ENCODE measurements at places on chromosomes 16 and 17.
A peak's percentile ranks its signal among the peaks of the same experiment; 100 is the strongest.

DNA sequence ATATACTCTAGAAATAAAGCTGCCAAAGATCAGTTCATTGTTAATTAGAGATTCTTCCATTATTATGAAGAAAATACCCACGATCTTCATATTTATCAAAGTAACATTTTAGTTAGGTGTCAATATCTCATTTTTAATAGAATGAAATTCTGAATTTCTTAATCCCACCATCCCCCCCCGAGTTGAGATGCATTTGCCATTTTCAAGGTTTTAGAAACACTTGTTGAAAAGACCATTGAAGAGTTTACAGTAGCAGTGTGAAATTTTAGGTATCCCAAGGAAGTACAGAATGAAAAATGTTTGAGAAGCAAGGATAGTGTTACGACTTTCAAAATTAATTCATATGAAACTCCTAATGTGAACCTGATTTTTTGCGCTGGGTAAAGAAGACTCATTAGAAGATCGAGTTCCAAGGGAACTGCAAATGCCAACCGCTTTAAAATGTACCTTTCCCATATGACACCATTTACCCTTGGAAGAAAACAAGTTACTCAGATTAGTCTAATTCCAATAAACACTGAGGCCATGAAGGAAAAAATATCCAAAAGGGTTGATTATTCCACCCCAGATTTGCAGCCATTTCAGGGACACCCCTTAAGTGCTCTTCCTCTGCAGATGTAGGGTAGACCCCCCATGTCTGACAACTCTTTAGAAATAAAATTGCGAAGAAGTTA is 731 bp downstream of the IKZF3 start:
- no peak for DNase-seq

DNA sequence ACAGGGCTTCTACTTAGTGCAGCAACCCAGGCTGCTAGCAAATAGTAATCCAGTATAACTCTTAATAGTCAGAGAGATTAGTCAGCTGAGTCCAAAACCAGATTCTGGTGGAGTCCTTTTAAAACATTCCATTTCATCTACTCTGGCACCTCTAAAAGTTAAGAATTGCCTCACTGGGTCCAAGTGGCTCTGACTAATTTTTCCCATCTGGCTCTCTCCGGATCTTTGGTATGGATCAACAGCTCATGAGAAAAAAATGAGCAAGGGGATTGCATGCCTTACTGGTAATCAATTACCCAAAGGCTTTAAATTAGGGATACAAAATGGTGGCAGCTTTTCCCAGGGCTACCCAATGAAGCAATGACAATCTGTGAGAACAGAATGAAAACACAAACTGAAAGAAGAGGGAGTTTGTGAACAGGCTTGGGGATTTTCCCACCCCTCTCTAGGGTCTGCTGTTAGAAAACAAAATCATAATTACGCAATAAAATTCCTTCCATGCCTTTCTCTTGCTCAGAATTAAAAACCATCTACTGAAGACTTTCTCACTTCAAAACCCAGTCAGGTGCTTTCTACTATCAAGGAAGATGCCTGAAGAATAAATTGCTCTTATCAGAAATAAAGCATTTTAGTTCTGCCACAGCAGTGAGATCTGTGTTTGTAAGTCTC is 84.6 kb upstream of the PMFBP1 start:
- no peak for DNase-seq

GRCh38 chr17:18246880-18247612 is 11.5 kb downstream of the FLII start:
- no peak for DNase-seq

DNA sequence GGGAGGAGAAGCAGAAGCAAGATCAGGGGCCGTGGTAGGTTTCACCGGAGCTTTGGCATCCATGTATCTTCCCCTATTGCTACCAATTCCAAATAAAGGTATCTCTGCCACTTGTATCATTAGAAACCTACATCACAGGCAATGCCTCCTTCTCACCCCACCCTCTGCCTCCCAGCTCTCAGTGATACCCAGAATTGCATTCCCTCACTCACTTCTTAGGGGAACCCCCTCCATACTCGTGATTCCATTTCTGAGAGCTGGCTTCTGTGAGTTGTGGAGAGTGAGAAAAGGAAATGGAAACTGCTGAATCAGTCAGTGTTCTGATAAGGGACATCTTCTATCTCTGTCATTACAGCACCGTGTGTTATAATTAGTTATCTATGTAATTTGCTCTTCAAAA is 2.3 kb upstream of the CCL3 start:
- peak; percentile 24 for DNase-seq

- no peak for DNase-seq
Observed at GRCh38 chr16:17552351-17552750, 81.6 kb upstream of the XYLT1 start.

- DNase-seq = no peak
Observed at GRCh38 chr17:13346081-13346533, 255.6 kb downstream of the HS3ST3A1 start.

DNA sequence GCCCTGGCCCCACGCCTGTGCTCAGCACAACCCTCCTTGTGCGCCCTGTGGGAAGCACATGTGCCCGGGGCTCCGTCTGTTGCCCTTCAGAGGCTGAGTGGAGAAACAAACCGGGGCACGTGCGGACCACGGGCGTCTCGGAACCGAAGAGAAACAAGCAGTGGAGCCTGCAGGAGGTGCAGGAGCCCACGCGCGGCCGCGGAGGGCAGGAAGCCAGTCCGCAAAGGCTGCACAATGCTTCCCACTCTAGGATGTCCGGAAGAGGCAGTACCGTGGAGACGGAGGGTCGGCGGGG is 75.5 kb upstream of the GNG13 start:
- DNase-seq = no peak

DNA sequence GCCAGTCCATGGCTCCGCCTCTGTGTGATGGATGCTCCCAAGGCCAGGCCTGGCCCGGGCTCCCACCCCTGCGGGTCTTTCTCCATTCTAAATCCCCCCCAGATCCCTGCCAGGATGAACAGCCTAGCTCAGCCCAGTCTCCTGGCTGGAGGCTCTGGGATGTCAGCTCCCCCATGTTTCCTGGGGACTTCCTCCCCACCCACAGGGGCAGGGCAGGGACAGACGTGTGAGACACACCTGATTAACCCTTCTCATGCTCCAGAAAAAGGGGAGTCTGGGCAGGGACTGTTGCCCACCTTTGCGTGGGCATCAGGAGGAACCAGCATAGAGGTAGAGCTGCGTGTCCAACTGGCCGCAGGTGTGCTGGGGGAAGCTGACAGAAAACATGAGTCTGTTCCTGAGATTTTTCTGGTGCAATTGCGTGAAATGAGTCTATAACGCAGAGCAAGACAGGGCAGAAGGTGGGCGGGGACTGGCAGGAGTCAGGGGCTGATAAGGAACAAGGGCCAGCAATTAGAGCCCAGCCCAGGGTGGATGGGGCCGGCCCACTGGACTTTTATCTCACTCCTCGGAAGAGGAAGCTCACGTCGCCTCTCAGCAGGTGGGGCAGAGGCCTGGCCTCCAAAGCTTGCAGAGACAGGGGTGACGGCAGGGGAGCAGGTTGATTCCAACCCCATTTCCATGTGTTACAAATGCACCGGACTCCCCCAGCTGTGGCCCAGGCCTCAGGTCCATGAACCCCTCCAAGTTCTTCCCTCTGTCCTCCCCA is 238.2 kb downstream of the RBFOX3 start:
- no peak for DNase-seq

GRCh38 chr17:3657874-3658783 is 10.2 kb downstream of the TAX1BP3 start:
- no peak for DNase-seq

GRCh38 chr16:5615868-5616642 is 518.5 kb upstream of the EEF2KMT start:
- DNase-seq = no peak

- no peak for DNase-seq
Observed at GRCh38 chr16:63530208-63530607, 1494.0 kb upstream of the CDH8 start.

- no peak for DNase-seq
Observed at GRCh38 chr17:38403491-38403890, 24.8 kb upstream of the ARHGAP23 start.

DNA sequence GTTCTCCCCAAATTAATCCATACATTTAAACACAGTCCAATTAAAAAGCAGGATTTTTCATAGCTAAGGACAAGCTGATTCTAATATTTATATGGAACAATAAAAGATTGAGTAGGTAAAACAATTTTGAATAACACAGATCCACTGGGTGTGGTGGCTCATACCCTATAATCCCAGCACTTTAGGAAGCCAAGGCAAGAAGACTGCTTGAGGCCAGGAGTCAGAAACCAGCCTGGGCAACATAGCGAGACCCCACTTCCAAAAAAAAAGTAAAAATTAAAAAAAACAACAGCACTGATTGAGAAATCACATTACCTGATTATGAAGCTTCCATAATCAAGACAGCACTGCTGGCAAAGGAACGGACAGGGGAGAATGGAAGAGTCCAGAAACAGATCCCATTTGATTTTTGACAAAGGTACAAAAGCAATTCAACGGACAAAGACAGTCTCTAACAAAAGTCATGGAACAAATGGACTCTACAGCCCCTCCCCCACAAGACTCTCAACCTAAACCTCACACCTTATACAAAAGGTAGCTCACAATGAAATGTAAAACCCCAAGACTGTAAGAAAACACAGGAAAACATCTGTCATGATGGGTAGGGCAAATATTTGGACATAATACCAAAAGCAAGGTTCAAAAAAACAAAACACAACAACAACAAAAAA is 17.9 kb downstream of the USP7 start:
- no peak for DNase-seq

DNA sequence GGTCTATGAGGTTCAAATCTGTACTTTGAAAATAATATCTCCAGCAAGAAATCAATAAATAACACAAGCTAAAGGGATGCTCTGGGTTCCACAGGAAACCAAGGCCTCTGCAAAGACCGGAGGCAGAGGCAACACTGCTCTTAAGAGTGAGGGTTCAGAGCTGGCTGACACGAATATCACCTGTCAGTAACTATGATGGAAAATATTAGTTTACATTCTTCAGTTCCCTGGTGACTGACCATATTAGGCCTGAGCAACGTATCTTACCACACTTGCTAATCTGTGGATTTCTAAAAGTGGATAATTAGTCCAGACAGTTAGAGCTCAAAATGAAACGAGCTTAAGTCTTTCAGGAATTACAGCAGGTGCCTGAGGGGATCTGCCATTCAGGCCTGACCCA is 459.3 kb downstream of the HS3ST3B1 start:
- no peak for DNase-seq

- no peak for DNase-seq
Observed at GRCh38 chr16:74480150-74481029, 59.1 kb upstream of the CLEC18B start.

- no peak for DNase-seq
Observed at GRCh38 chr17:36144981-36145729, 31.3 kb downstream of the TBC1D3B start.

GRCh38 chr17:57679356-57679755 is 65.7 kb downstream of the CCDC182 start:
- DNase-seq = no peak

DNA sequence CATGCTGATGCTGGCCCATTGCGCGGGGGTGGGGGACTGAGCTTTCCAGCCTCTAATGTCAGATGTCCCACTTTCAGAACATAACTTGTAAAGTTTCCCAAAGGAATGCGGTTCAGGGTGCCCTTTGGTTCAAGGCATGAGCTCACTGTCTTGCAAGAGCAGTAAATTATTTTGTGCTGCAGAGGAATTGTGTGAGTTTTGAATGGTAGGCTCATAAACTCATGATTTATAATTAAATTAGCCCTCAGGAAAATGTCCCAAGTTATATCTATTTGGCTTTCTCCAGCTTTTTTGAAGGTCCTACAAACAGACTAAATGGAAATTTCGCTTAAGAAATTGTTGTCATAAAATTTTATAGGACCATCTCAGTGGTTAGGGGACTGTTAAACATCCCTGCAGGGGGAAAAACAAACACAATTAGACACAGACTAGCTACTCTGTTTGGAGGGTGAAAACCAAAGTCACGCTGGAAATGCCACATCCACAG is 321.8 kb downstream of the HS3ST3B1 start:
- DNase-seq = no peak

GRCh38 chr17:52181782-52182181 is 23.3 kb upstream of the CA10 start:
- no peak for DNase-seq
